LoVo (cell line): ENCODE measurements at places on chromosomes 7 and 10.

DNA sequence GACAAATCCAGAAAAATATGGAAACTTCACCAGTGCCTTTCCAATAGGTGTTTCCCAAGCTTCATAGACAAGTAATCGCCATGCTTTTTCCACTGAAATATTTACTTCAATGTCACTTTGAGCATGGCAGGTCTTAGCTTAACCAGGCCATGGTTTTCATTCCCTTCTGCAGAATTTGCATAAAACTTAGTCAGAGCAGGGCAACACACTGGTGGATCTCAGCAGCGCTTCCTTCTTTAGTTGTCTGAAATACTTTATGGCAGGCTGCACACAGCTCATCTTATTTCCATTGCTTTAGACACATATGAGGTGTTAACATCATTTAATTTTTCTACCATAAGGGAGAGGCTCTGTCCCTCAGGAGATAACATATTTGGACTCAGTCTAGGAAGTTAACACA, 102.9 kb upstream of the AHR start:
- no peak for DNase-seq

DNA sequence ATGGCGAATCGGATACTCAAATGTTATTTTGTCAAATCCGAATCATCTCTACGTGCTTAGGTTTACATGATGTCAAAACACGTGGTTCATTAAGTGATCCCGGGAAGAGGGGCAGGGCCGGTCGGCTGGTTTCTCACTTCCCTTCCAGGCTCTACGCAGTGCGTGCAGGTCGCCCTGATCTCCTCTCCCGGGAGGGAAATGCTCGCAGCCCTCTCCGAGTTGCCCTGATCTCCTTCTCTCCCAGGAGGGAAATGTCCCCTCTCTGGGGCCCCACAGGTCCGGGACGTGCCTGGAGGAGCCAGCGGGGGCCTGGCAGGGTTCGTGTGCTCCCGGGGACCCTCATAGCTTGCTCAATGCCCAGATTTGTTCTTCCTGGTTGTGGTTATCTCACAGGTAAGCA, 202.7 kb downstream of the DNAJB6 start:
- DNase-seq, result no peak

- DNase-seq, result no peak
These were observed 182.1 kb upstream of the NAMPT start for GRCh38 chr7:106466867-106467266.

GRCh38 chr7:36391436-36392198, 2.0 kb downstream of the ANLN start:
- DNase-seq, result no peak
